ENCODE measurements at places on chromosomes 4 and X. TPM values are rescaled to one million over a fixed set of nuclear protein-coding genes. Genes with fewer than 3 reads are reported as not detected.

Gene GLRA2
- not detected for total RNA-seq

DNA sequence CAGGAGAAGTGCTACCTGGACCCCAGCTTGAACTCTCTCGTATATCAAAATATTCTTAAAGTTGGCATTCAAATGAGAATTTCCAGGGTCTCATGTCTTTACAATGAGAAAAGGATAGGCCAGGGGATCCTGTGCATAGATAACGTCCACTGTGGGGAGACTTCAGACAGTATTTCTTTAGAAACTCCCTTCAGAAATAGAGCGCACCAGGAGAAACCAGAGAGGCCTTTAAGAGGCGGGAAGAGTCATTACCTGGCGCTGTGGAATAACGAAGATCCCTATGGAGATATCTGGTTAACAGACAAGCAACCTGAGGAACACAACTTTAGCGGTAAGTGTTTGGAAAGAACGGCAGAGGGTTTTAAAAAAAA lies 600 bp downstream of the RADX start:
- no peak overlapping the region for H3K27ac ChIP-seq
- DNase-seq, result no peak
- H3K36me3 ChIP-seq, result no peaks in the 10 kb centered on the region
- peak overlapping the region; percentile 51 for H3K4me3 ChIP-seq

DNA sequence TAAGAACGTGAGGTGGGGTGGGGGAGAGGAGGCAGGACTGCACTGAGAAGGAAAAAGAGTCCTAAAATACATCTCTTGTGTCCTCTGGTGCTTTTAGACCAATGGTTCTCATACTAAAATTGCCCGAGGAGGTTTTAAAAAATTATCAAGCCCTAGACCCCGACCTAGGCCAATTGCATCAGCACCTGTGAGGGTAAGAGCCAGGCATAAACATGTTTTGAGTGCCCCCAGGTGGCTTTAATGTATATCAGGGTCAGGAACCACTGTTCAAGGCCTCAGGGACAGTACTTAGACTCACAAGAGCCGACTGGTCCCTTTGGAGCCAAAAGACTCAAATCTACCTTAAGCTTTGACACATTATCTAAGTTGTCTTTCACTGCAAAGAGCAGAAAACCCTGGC lies 37.5 kb upstream of the TMEM150C start:
- no peaks in the 10 kb centered on the region for H3K27me3 ChIP-seq
- H3K36me3 ChIP-seq, result no peaks in the 10 kb centered on the region
- H3K4me3 ChIP-seq, result no peak overlapping the region

- H3K36me3 ChIP-seq, result peaks cover 5% of the 10 kb centered on the region
- no peaks in the 10 kb centered on the region for H3K4me1 ChIP-seq
- H3K27ac ChIP-seq, result no peak overlapping the region
These were observed 40.6 kb downstream of the HADH start for GRCh38 chr4:108030332-108030731.

DNA sequence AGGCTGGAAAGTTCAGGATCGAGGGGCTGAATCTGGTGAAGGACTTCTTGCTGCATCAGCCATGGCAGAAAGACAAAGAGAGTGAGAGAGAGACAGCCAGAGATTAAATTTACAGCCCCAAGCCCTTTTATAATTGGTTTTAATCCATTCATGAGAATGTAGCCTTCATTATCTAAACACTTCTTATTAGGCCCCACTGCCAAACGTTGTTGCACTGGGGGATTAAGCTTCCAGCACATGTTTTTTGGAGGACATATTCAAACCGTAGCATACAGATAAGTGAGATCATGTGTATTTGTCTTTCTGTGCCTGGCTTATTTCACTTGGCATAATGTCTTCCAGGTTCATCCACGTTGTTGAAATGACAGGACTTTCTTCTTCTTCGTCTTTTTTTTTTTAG lies 524.7 kb downstream of the SPRY1 start:
- H3K27me3 ChIP-seq, result no peaks in the 10 kb centered on the region
- H3K4me3 ChIP-seq, result no peak overlapping the region
- no peaks in the 10 kb centered on the region for H3K36me3 ChIP-seq
- no peaks in the 10 kb centered on the region for H3K4me1 ChIP-seq

- H3K27ac ChIP-seq, result no peak overlapping the region
- no peaks in the 10 kb centered on the region for H3K27me3 ChIP-seq
- no peak for DNase-seq
- H3K4me3 ChIP-seq, result no peak overlapping the region
These were observed 1183.9 kb downstream of the RPA4 start for GRCh38 chrX:98067611-98068010.

DNA sequence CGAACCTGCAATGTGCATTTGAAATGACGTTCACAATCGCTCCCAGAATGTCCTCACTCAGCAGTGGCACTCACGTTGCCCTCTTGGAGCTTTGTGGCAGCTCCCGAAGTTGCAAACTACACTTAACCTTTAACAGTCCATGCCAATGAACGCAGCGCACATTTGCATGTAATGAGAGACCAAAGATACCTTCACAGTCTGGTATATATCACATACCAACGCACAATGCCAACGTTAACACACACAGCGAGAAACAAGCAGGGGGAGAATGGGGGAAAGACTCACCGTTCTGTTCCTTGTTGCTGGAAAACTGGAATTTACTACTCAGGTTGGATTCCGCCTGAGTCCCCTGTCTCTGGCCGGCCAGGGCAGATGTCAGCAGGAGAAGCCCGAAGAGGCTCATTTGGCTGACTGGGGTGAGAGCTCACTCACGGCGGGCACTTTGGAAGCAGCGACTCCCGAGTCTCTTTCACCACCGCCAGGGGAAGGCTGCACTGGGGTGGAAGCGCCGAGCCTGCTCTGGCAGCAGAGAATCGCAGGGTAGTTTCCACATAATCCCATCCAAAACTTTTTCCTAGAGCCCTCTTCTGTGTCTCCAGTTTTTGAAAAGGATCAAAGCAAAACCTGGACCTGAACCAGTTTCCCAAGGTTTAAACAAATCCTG lies 966 bp downstream of the PDGFC start:
- peaks cover 8% of the 10 kb centered on the region for H3K4me1 ChIP-seq
- peak overlapping the region; percentile 80 for H3K4me3 ChIP-seq
- no peaks in the 10 kb centered on the region for H3K36me3 ChIP-seq
- H3K27me3 ChIP-seq, result no peaks in the 10 kb centered on the region
- peak overlapping the region; percentile 94 for H3K27ac ChIP-seq
- DNase-seq, result peak; percentile 66

GRCh38 chr4:54318904-54319303 lies 89.8 kb downstream of the PDGFRA start:
- no peaks in the 10 kb centered on the region for H3K4me1 ChIP-seq
- H3K27me3 ChIP-seq, result no peaks in the 10 kb centered on the region
- H3K27ac ChIP-seq, result no peak overlapping the region
- H3K4me3 ChIP-seq, result no peak overlapping the region
- H3K36me3 ChIP-seq, result no peaks in the 10 kb centered on the region

DNA sequence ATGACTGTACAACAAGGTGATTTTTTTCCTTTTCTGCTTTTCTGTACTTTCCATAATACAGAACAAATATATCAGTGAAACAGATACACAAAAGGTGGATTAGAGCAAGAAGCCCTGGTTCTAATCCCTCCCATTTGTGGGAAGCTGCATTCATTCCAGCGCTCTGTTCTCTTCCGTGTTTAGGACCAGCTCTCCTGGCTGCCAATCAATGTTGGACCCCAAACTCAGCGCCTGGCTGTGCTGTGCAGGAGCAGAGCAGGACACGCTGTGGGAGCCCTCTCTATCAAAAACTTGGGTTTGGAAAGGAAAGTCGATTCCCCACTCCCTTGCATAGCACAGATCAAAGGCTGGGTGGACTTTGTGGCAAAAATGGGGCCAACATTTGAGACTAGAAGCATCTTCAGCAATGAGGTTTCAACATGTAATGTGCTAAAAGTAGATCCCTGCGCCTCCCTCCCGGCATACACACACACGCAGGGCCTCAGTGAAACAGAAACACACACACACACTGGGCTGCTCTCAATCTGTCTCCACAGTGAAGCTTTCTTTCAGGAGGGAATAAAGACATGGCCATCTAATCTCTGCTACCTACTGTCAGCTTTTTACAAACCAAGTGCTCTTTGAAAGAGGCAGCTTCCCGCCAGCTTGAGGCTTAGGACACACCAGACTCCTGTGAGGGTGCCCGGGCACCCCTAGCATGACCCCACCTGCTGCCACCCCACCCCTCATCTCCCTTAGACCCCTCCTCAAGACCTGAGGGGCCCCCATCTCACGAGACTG lies 12.2 kb downstream of the WDR1 start:
- H3K27ac ChIP-seq, result peak overlapping the region; percentile 88
- H3K27me3 ChIP-seq, result no peaks in the 10 kb centered on the region
- peaks cover 17% of the 10 kb centered on the region for H3K4me1 ChIP-seq
- DNase-seq, result no peak
- H3K36me3 ChIP-seq, result no peaks in the 10 kb centered on the region
- peak overlapping the region; percentile 31 for H3K4me3 ChIP-seq

DNA sequence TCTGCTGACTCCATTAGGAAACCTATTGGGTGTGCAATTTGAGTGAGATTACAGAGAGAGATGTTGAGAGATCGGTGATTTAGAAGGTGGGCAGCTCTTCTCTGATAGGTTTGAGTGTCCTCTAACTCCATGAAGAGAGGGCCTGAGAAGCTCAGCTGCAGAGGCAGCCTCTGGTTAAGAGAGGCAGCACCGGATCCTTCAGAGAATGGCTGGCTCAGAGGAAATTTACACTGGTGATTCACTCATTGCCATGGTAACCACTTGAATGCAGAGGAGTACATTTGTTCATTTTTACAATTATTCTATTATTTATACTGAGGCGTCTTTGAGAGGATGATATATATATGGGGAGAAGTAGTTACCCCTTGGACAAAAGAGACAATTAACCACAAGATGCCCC lies 171.7 kb downstream of the PDGFRA start:
- no peak overlapping the region for H3K4me3 ChIP-seq
- H3K36me3 ChIP-seq, result no peaks in the 10 kb centered on the region
- H3K27ac ChIP-seq, result no peak overlapping the region
- no peaks in the 10 kb centered on the region for H3K4me1 ChIP-seq
- DNase-seq, result no peak

DNA sequence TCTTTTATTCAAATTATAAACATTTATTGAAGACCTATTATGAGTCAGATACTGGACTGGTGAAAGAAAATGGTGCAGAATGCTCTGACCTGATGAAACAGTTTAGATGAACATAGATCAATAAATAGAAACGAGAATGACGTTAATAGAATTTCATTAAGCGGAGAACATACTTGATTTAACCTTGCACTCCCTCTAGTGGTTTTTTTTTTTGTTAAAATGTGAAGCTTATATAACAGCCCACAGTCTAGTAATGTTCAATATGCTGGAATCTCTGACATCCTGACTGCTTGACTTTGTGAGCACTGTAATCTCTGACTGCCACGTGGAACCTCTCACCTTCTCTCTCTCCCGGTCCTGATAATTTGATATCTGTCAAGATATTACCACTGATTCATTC lies 32.3 kb downstream of the HDAC8 start:
- no peaks in the 10 kb centered on the region for H3K36me3 ChIP-seq
- H3K4me3 ChIP-seq, result no peak overlapping the region
- H3K27me3 ChIP-seq, result peaks cover 42% of the 10 kb centered on the region
- DNase-seq, result no peak
- H3K27ac ChIP-seq, result no peak overlapping the region

DNA sequence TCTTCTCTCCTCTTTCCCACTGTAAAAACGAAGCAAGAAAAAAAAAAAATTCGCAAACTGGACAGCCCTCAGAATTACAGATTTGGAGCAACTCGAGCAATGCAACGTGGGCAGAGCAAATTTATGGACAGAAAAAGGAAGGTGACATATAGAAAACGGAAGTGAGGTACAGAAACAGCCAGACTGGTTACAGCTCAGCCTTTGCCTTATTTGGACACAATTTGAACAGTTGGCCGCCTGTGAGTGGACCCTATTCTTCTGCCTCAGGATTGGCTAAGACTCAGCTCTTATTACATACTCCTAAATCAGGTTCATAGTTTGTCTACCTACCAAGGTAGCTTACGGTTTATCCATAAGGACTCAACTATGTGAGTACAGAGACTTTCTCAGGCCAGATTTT lies 98.8 kb downstream of the SOWAHB start:
- no peak overlapping the region for H3K27ac ChIP-seq
- no peaks in the 10 kb centered on the region for H3K4me1 ChIP-seq
- H3K4me3 ChIP-seq, result no peak overlapping the region
- no peaks in the 10 kb centered on the region for H3K36me3 ChIP-seq
- no peak for DNase-seq
- H3K27me3 ChIP-seq, result no peaks in the 10 kb centered on the region

Gene MAP9
- 11.9 TPM for total RNA-seq

GRCh38 chr4:138645289-138645688 lies 370.3 kb upstream of the NOCT start:
- H3K4me3 ChIP-seq, result no peak overlapping the region
- H3K27me3 ChIP-seq, result no peaks in the 10 kb centered on the region
- H3K27ac ChIP-seq, result no peak overlapping the region

Gene ATP2B3
- not detected for total RNA-seq
